Activated CD4-positive, CD25-positive, alpha-beta regulatory T cell treated with anti-CD3 and anti-CD28 coated beads, Interleukin-2, amount 50 U/mL, for 16 hours (primary cell): ENCODE measurements at places on chromosomes 1 and 21.

GRCh38 chr1:34792868-34793727, at the start of gene GJA4:
GJA4 (plus strand) TSS chr1:34792999; CDS start chr1:34794214, 1,215 bp downstream.
- DNase-seq, result no peak

GRCh38 chr1:200971428-200971903, 52.0 kb downstream of the KIF21B start:
- DNase-seq, result no peak

GRCh38 chr1:112209493-112209892, 186.5 kb upstream of the CTTNBP2NL start:
- no peak for DNase-seq

DNA sequence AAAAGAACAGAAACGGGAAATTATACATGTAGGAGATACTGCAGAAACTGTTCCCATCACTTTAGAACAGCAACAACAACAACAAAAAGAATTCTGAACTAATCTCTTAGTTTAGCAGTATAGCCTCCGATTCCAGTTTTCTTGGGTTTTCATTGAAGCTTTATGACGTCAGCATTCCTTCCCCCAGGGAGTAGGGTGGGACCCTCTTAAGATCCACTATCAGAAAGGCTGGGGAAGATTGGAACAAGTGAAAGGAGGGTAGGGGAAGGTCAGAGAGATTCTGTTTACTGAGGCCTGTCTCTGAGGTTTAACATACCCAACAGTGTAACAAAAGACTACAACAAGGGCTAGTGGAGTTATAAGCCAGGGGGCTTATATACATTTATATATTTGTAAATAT, 121.4 kb upstream of the OLFM3 start:
- no peak for DNase-seq

GRCh38 chr1:50697440-50698421, 262.3 kb downstream of the FAF1 start:
- no peak for DNase-seq

DNA sequence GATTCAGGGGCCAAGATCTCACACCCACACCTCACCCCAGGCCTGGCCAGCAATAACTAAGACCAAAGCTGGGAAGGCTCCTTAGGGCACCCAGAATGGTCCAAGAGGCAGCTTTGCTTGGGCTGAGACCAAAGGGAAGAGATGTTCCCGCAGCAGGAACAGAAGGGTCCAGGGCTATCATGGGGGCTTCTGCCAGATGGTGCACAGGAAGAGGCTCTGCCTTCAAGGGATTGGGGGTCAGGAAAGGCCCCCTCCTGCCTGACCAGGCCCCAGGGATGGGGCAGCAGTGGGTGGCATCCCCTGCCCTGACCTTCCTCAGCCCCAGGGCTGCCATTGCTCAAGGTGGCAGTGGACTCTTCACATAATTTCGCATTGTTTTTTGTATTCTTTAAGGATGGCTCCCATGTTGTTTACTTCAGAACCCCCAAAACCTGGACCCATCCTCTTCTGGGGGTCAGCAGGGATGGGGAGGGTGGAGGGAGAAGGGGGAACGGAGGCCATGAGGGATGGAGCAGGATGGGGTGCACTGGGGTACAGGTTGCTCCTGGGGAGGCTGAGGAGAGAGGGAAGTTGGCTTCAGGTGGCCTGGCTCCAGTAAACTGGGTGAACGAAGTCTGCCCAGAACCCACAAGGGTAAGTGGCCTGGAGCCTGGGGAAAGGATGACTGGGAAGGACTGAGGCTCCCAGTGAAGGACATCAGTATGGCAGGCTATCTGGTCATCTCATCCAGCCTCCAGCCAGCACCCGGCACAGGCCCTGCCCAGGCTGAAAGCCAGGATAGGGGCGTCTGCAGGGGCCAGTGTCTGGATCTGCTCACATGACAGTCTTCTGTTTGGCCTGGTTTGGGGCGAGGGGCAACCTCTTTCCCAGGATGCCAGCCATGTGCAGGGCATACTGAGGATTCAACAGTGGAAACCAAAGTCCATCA, 2.6 kb upstream of the NADK start:
- DNase-seq, result no peak

DNA sequence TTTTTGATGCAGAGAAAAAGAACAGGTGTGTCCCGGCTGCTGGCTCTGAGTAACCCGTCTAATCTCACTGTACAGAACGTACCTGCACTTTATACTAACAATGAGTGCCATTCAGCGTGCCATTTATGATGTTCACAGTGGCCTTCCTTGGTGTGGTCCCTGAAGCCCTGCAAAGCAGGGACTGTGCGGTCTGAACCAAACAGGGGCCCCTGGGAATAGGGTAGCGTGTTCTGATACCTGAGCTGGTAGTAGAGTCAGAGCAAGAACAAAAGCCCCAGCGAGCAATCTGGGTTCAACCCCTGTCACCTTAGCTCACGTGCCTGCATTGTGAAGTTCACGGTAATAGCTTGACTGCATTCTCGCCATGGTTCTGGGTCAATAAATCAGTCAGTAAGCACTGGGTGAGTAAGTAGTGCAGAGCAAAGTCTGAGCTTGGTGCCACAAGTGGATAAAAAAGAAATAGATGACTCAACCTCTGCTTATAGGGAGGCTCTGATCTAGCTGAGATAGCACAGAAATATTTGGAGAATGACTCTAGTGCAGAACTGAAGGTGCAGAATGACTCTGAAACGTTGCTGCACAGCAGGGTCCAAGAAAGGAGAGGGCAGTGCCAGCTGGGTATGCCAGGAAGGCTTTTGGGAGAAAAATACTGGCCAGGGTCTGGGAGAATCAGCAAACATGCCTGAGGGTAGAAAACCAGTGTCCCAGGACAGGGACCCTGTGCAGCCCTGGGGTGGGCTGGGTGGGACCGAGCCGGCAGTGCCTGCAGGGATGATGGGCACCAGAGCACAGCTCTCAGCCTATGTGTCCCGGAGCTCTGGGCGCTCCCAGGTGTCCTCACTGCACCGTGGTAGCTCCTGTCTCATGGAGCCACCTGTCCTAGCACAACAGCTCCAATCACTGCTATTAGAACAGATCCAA, 125.9 kb downstream of the RHOU start:
- no peak for DNase-seq

DNA sequence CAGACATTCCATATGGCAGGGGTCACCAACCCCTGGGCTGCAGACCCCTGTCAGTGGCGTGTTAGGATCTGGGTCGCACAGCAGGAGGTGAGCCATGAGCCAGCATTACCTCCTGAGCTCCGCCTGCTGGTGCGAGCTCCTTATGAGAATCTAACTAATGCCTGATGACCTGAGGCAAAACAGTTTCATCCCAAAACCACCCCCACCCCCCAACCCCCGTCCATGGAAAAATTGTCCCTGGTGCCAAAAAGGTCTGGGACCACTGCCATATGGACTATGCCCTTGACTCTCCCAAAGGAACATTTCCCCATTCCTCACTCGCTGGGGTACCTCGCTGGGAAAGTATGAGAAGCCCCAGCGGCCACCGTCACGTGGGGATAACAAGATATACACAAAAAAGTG, 6.4 kb upstream of the CPT2 start:
- no peak for DNase-seq

DNA sequence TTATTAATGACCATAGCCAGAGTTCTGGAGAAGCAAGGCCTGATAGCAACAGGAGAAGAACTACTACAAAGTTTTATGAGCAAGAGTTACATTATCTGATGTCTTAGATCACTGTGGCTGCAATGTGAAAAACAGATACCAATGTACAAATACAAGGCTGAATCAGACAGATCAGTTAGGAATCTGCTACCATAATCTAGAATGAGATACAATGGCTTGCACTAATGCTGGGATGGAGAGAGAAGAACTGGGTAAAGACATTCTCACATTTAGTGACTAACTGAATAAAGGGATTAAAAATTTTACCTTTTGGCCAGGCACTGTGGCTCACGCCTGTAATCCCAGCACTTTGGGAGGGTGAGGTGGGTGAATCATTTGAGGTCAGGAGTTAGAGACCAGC, 41.3 kb downstream of the ARID4B start:
- no peak for DNase-seq

- no peak for DNase-seq
Measured at GRCh38 chr1:51948491-51948915, 42.0 kb downstream of the RAB3B start.

DNA sequence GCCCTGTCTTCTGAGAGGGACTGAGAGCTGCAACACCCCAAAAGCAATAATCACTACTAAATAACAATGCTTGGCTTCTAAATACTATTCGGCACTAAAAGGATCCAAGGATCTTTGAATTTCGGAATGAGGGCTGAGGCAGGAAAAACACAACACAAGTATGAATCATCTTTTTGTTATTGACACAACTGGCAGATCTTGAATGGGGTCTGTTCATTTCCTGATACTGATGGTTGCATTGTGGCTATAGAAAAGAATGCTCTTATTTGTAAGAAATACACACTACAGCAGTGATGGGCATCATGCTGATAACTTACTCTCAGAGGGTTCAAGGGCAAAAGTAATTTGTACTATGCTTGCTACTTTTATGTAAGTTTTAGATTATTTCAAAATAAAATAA, 149.2 kb upstream of the PLD5 start:
- DNase-seq, result no peak

DNA sequence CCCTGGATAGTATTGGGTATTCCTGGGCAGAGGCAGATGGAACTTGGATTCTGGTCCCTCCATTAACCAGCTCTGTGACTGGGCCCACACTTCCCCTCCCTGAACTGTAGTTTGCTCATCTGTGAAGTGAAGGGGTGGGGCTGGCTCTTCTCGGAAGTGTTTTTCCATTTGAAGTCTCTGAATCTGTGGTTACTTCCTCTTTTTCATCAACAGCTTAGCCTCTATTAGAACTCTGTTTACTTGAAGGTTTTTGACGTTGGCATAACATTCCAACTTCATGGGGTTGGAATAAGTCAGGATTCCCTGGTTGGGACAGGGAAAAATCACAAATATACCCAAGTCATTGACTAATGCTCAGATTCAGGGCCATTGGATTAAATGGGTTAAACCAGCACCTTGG, 3.6 kb downstream of the KIAA0040 start:
- DNase-seq, result peak; percentile 20

DNA sequence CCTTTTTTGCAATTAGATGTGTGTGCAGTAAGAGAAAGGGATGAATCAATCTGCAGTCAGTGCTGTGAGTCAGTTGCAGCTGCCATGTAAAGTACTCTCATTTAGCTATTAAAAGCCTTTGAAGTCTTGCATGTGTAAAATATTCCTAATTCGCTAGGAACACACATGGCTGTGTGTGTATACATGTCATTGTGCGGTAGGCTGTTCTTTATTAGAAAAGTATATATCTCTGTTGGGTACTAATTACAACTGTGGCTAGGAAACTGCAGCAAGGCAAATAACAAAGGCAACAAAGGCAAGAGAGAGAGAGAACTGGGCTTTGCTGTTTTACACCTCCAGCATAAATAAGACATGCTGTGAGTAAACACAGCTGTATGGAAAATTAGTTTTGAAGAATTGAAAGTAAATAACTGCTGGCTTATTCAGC, 41.7 kb downstream of the EPB41 start:
- DNase-seq, result no peak

DNA sequence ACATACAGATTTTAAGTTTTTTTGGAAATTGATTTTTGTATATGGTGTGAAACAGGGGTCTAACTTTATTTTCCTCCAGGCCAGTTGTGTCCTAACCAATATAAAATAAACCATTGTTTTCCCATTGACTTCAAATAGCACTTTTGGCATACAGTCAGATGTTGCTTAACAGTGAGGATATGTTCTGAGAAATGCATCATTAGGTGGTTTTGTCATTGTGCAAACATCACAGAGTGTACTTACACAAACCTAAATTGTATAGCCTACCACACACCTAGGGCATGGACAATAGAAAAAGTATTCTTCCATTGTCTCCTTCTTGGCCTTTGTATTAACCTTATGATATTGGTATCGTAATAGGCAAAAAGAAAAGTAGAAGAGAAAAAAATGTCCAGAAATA, 37.4 kb upstream of the DISP1 start:
- DNase-seq, result no peak

GRCh38 chr1:2936559-2937515, 84.4 kb upstream of the ACTRT2 start:
- no peak for DNase-seq

- DNase-seq, result no peak
Measured at GRCh38 chr1:244384066-244384465, 67.6 kb downstream of the ADSS2 start.

- DNase-seq, result no peak
Measured at GRCh38 chr1:63874278-63874880, 100.6 kb downstream of the ROR1 start.

DNA sequence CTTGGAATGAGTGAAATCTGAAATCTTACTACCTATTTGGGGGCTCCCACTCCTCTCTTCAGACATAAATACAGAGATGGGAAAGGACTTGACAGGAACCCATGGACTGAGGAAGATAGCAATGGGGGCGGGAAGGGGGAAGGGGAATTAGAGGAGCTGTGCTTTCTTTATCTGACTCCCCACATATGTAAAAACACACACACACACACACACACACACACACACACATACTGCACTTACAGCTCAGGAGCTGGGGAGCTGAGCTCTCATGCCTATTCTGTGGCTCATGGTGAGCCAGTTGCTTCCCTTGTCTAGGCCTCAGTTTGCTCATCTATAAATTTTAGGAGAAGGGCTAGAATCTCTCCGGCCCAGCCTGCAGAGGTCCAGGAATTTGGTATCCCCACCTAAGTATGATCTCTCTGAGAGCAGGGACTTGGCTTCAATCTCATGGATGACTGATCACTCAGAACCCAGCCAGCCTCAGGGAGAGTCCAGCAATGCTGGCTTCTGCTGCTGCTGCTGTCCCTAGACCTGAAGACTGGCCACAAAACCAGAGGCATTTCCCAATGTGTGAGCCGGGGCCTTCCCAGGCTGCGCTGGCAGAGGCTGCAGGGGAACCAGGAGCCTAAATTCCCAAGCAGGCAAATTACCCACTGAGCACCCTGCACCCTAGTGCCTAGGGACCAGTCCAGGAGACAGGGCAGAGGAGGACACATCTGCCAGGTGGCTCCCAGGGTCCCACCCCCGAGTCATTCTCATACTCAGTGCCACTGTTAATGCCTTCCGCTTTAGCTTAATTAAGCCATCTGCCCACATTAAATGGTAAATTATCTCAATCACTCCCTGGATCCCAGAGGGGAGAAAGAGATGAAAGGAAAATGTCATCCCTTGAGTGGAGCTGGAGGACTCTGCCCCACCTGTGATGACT, 57.5 kb upstream of the RBM15 start:
- no peak for DNase-seq

- DNase-seq, result no peak
Measured at GRCh38 chr1:156483397-156483796, 17.2 kb downstream of the MEF2D start.

- no peak for DNase-seq
Measured at GRCh38 chr1:93638307-93638847, 43.3 kb downstream of the BCAR3 start.

DNA sequence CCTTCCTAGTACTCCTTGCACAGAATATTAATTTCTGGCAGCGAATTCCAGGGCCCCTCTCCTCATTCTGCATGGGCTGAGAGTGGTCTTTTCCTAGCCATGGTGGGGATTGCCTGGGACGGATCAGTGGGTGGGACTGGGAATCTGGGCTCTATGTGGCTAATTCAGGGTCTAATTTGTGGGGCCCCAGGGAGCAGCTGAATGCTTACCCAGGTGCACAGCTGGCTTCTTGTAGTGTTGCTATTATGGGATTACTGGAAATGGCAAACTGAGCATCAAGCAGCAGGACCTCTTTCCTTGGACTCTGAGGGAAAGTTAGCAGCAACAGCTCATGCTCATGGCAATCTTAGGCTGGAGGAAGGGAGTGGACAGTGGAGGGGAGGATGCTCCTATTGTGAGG, 187.1 kb upstream of the CACNA1E start:
- DNase-seq, result no peak

GRCh38 chr1:204975568-204976235, 67.3 kb upstream of the CNTN2 start:
- DNase-seq, result no peak

GRCh38 chr1:186605762-186606350, 74.4 kb downstream of the PTGS2 start:
- DNase-seq, result no peak
